Keratinocyte (primary cell): ENCODE measurements at places on chromosomes 4 and X.

GRCh38 chr4:119304431-119304830, 17.5 kb downstream of the FABP2 start:
- H3K4me1 ChIP-seq = peaks cover 2% of the 10 kb centered on the region
- H3K27ac ChIP-seq = no peak overlapping the region
- H3K36me3 ChIP-seq = no peaks in the 10 kb centered on the region
- H3K27me3 ChIP-seq = no peaks in the 10 kb centered on the region

- H3K27me3 ChIP-seq = peaks cover 11% of the 10 kb centered on the region
- H3K27ac ChIP-seq = no peak overlapping the region
- no peaks in the 10 kb centered on the region for H3K36me3 ChIP-seq
- no peak overlapping the region for H3K4me3 ChIP-seq
- DNase-seq = no peak
These were observed 5.6 kb downstream of the GPR78 start for GRCh38 chr4:8585721-8586212.

DNA sequence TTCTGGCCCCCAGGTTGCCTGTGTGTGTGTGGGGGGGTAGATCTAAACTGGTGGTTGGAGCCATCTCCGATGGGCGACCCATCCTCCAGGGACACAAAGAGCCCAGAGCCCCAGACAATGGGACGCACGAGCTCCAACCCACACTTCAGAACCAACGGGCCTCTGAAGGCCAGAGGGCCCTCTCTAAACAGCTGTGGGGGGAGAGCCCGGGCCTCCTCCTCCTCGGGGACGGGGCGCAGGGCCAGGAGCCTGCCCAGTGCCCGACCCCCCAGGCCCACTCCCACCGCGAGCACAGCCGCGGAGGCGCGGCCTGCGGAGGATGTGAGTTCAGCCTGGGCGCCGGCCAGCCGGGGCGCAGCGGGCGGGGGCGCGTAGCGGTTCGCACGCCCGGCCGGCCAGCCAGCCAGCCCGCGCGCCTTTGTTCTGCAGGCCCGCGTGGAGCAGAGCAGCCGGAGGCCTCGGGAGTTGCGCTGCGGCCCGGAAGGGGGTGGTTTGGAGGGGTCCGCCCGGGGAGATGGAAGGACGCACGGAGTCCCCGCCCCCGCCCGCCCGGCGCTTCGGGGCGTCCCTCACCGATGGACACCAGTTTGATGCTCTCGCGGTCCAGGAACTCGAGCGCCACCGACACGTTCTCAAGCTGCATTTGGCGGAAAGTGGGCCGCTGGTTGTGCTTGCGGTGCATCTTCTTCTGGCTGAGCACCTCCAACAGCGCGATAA, 4.0 kb downstream of the FLNA start:
- peaks cover 40% of the 10 kb centered on the region for H3K4me1 ChIP-seq
- no peak for DNase-seq
- peaks cover 6% of the 10 kb centered on the region for H3K36me3 ChIP-seq
- H3K27ac ChIP-seq = peak overlapping the region; percentile 82
- no peaks in the 10 kb centered on the region for H3K27me3 ChIP-seq
- peak overlapping the region; percentile 68 for H3K4me3 ChIP-seq

- no peaks in the 10 kb centered on the region for H3K36me3 ChIP-seq
- no peaks in the 10 kb centered on the region for H3K4me1 ChIP-seq
- no peak overlapping the region for H3K27ac ChIP-seq
- H3K4me3 ChIP-seq = no peak overlapping the region
These were observed 416.3 kb downstream of the PCDH10 start for GRCh38 chr4:133565379-133565778.

DNA sequence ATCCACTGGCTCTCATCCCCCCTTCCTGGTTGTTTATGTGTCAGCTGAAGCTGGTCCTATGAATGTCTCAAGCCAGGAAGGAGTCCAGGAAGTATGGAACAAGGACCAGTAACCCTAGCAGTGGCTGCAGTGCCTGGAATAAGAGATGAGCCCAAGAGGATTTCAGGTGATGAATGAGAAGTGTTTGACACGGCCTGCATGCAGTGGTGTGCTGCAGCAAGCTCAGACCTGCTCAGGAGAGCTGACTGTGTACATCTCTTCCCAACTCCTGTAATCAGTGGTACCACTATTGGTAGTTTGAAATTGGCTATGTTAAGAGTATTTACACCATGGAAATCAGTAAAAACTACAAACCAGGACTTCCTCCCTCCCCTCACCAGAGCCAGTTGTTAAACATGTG, 88.0 kb downstream of the IQCM start:
- H3K36me3 ChIP-seq = no peaks in the 10 kb centered on the region
- no peak overlapping the region for H3K4me3 ChIP-seq
- H3K4me1 ChIP-seq = peaks cover 5% of the 10 kb centered on the region
- H3K27me3 ChIP-seq = no peaks in the 10 kb centered on the region
- no peak for DNase-seq

- no peak overlapping the region for H3K27ac ChIP-seq
- no peaks in the 10 kb centered on the region for H3K36me3 ChIP-seq
- no peak for DNase-seq
- H3K4me3 ChIP-seq = no peak overlapping the region
- no peaks in the 10 kb centered on the region for H3K4me1 ChIP-seq
- no peaks in the 10 kb centered on the region for H3K27me3 ChIP-seq
These were observed 63.2 kb downstream of the JAKMIP1 start for GRCh38 chr4:6137027-6137746.

GRCh38 chrX:73683236-73683859, 120.4 kb downstream of the CHIC1 start:
- H3K27me3 ChIP-seq = no peaks in the 10 kb centered on the region
- H3K4me3 ChIP-seq = no peak overlapping the region
- DNase-seq = no peak
- H3K27ac ChIP-seq = no peak overlapping the region

DNA sequence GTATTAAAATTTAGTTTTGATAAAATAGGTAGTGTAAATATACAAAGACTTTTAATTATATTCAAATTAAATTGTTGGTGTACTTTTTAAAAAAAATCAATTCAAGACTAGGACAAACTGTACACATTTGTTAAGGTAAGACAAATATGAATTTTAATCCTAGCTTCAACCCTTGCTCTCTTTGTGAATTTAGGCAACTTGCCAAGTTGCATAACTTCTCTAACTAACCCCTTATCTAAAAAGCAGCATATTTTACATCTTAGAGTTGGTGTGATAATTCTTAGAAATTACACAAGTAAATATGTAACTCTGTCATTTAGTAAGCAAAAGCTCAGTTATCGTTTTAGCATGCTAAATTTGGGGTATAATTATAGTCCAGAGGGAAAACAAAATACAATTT, 78.1 kb upstream of the FSTL5 start:
- no peaks in the 10 kb centered on the region for H3K36me3 ChIP-seq
- no peaks in the 10 kb centered on the region for H3K4me1 ChIP-seq
- no peak for DNase-seq
- no peak overlapping the region for H3K27ac ChIP-seq
- H3K4me3 ChIP-seq = no peak overlapping the region

GRCh38 chr4:11072463-11072862, 356.2 kb downstream of the HS3ST1 start:
- no peaks in the 10 kb centered on the region for H3K4me1 ChIP-seq
- no peaks in the 10 kb centered on the region for H3K36me3 ChIP-seq
- no peak overlapping the region for H3K4me3 ChIP-seq
- H3K27me3 ChIP-seq = no peaks in the 10 kb centered on the region
- H3K27ac ChIP-seq = no peak overlapping the region

DNA sequence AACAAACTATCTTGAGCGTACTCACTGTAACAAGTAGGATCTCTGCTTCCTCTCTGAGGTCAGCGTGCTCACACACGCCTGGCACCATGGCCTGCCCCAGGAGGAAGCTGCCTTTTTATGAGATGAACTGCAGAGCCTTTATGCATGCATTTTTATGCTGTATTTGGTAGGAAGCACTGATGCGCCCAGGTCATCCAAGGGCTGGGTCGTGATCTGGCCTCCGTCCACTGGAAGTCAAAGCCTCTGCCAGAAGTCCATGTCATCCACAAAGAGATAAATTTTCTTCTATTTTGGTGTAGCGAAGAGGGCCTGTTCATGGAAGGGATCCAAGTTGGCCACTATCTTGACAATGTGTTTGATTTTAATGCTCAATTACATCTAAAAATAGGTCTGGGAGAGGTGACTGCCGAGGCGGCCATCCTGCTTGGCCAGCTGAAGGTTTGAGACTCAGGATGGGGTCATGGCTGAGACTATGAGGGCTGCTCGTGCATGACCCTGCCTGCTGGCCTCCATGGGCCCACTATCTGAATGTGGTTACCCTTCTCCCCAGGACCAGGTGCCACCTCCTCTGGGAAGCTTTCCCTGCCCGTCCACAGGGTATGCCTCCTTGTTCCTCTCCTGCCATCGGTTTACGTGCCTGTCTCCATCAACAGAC, 50.3 kb downstream of the HTRA3 start:
- no peaks in the 10 kb centered on the region for H3K36me3 ChIP-seq
- no peak for DNase-seq
- no peak overlapping the region for H3K4me3 ChIP-seq
- no peaks in the 10 kb centered on the region for H3K27me3 ChIP-seq
- H3K4me1 ChIP-seq = peaks cover 36% of the 10 kb centered on the region

DNA sequence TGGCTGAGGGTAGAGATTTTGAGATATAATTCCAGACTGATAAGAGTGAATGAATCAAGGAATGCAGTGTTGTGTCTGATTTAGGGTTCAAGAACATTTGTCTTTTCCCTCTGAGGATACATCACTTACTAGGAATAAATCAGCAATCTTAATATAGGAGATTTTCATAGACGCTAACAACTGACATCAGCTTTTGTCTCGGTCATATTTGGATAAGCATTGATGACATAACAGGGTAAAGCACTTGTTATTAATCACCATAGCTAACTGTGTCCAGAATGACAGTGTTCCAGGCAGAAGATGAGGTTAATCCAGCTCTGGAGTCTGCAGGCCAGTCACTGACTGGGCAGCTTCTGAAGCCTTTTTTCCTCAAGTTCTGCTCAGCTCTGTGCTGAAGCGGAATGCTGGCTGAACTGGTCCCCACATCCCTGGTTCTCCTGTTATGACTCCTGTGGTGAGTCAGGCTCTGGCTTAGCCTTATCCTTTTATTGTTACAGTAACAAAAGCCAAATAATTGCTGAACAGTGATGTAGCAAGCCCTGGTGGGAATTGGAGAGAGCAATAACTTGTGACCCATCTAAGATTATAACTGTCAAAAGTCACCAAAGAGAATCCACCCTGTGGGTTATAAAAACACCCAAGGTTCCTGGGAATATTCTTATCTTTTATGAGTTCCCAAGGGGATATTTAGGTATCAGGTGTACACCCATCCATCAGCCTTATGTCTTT, 41.8 kb downstream of the FNIP2 start:
- peaks cover 36% of the 10 kb centered on the region for H3K4me1 ChIP-seq
- no peak overlapping the region for H3K4me3 ChIP-seq
- DNase-seq = no peak
- no peaks in the 10 kb centered on the region for H3K27me3 ChIP-seq

GRCh38 chrX:134313418-134313817, 76.4 kb downstream of the CCDC160 start:
- no peak overlapping the region for H3K27ac ChIP-seq
- H3K27me3 ChIP-seq = no peaks in the 10 kb centered on the region
- H3K36me3 ChIP-seq = no peaks in the 10 kb centered on the region
- H3K4me3 ChIP-seq = no peak overlapping the region
- DNase-seq = no peak

DNA sequence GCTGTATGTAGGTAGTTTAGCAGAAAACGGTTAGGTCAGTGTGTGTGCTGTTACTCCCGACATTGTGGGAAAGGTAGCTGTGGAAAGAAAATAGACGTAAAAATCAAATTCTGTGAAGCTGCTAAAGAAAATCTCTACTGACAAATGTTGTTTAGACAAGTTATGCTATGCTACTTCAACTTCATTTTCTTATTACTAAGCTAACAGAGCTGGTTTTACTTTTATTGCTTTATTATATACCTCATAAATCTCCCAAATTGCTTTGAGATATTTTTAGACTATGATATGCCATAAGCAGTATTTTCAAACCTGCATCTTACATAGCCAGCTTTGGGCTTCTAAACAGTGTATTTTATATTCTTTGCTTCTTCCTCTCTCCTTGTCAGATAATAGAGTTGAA, 108.2 kb upstream of the PACRGL start:
- H3K36me3 ChIP-seq = no peaks in the 10 kb centered on the region
- no peak for DNase-seq
- no peaks in the 10 kb centered on the region for H3K4me1 ChIP-seq

- no peak overlapping the region for H3K4me3 ChIP-seq
- H3K27me3 ChIP-seq = no peaks in the 10 kb centered on the region
- H3K27ac ChIP-seq = no peak overlapping the region
- no peaks in the 10 kb centered on the region for H3K4me1 ChIP-seq
- DNase-seq = no peak
These were observed 159.1 kb upstream of the PITX2 start for GRCh38 chr4:110781944-110782343.

- no peak overlapping the region for H3K27ac ChIP-seq
- no peak overlapping the region for H3K4me3 ChIP-seq
- H3K27me3 ChIP-seq = no peaks in the 10 kb centered on the region
- no peaks in the 10 kb centered on the region for H3K4me1 ChIP-seq
These were observed 8.4 kb upstream of the FHDC1 start for GRCh38 chr4:152927737-152928136.

GRCh38 chrX:132657876-132658275, 169.0 kb upstream of the MBNL3 start:
- H3K4me1 ChIP-seq = no peaks in the 10 kb centered on the region
- no peak overlapping the region for H3K27ac ChIP-seq
- no peaks in the 10 kb centered on the region for H3K27me3 ChIP-seq
- no peak overlapping the region for H3K4me3 ChIP-seq

- no peak overlapping the region for H3K27ac ChIP-seq
- H3K36me3 ChIP-seq = no peaks in the 10 kb centered on the region
- DNase-seq = no peak
- H3K27me3 ChIP-seq = peaks cover 60% of the 10 kb centered on the region
These were observed 654 bp downstream of the ATOH1 start for GRCh38 chr4:93828995-93829819.

GRCh38 chr4:5888222-5889001, 4.5 kb downstream of the CRMP1 start:
- no peaks in the 10 kb centered on the region for H3K4me1 ChIP-seq
- no peak overlapping the region for H3K27ac ChIP-seq
- H3K4me3 ChIP-seq = no peak overlapping the region
- DNase-seq = no peak
- H3K27me3 ChIP-seq = peaks cover 70% of the 10 kb centered on the region
